Activated CD8-positive, alpha-beta memory T cell treated with anti-CD3 and anti-CD28 coated beads, Interleukin-2, amount 50 U/mL, for 4 hours (primary cell): ENCODE measurements at places on chromosomes 11 and 22.

DNA sequence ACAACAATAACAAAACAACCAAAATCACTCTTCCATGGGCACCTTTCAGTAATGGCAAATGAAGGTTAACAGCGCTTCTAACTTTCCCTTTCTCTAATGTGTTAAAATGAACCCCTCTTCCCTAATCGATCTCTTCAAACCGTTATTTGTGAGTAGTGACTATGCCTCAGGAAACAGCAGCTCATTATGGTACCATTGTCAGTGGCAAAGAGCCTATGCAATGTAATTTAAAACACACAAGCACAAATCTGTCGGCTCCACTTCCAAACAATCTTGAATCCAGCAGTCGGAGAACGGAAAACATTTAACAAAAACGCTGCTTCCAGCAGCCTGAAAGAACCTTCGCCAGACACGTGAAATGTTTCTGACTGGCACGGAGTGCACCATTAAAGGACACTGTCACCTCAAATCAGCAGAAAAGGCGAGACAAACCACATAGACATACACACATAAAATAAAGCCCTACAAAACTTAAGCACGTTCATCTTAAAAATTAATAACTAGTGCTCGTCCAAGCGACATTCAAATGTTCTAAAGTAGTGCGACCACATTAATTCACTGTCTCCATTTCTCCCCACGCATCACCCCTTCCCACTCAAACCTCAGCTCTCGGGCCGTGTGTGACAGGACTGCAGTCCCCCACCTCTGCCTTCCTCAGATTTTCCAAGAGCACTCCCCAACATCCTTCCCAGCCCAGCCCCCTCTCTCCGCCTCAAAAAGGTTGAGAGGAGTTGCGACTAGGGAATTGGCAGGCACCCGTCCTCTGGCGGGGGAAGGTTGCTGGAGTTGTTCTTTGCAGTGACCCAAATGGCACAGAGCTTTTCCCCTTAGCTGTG lies 748 bp downstream of the RAB30 start:
- peak; percentile 23 for DNase-seq

DNA sequence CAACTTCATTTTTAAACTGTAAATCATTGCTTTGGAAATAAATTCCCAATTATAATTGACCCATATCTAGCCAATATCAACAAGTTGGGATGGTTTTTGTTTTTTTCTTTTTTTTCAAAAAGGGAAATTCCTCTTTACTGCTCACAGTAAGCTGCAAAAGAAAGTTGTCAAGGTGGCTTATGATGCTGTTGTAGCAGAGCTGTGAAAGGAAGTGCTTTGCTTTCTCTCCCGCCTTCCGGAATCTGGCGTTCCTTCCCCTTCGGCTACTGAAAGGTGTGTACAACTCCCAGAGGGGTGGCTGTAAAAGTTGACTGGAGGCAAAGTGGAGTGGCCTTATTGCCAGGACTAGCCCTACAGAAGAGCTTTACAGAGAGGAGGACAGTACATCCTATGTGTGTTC lies 16.2 kb upstream of the ADSL start:
- DNase-seq = no peak

DNA sequence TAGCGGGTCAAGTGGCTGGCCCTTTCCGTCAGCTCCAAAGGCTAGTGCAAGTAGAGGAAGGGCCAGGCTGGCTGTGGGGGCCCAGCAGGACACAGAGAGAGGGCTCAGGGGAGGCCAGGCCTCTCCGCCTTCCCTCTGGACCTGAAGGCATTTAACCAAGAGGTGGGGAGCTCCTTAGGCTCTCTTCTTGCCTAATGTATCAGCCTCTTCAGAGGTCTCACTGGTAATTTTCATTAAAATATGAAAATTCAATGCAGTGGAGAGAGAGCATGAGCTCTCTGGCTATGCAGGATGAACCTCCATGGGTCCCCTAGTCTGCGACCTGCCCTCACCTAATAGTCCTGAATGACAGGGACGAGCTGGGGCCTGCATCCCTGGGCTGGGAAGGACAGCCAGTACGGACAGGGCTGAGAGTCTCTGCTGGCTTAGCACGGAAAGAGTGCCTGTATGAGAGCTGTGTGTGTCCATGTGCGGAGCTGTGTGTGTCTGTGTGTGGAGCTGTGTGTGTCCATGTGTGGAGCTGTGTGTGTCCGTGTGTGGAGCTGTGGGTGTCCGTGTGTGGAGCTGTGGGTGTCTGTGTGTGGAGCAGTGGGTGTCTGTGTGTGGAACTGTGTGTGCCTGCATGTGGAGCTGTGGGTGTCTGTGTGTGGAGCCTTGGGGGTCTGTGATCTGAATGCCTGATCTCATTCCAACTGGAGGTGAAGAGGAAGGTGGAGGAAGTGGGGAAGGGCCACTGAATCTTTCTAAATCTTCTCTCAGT lies 2.4 kb downstream of the ALX4 start:
- no peak for DNase-seq

DNA sequence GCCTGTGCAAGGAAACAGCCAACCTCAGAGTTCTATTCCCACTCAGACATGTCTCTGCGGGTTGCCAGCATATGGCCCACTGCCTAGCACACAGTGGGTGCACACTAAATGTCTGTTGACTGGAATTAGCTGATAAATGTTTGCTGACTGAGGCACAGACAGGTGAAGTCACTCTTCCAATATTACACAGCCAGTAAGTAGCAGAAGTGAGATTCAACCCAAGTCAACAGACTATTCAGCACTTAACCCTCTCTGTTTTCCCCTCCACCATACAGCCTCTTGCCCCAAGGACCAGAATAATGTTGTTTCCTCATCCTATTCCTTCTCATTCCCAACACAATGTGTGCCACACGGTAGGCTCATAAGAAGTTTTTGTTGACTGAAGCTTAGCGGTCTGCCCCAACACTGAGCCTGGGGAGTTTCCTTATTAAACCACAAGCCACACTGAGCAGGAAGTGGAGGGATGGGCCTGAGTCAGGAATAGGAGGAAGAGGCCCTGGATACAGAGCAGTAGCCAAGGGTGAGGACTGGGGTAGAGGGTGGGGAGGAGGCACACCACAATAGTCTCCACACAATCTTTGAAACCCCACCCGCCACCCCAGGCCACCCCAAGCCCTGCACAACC lies 15.7 kb upstream of the IL10RA start:
- DNase-seq = no peak

DNA sequence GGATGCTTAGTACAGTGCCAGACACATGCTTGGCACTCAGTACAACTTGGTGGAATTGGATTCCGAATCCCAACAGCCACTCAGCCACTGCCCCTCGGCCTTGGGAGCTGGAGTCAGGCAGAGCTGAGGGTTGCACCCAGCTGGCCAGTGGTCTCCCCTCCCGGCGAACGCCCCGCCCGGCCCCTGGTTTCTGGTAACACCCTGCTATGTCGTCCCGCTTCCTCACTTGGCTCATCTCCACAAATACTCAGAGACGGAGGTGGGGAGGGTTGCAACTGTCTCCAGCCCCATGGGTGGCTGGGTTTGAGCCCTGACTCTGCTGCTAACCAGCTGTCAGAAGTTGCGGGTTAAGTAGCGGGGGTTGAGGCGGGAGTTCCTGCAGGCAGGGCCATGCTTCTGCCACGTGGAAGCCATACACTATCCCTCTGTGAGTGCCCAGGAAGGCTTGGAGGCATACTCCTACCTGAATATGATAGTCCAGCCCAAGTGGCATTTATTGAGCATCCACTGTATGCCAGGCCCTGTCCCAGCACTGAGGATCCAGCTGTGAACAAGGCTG lies 67.1 kb downstream of the GRIK4 start:
- DNase-seq = no peak

DNA sequence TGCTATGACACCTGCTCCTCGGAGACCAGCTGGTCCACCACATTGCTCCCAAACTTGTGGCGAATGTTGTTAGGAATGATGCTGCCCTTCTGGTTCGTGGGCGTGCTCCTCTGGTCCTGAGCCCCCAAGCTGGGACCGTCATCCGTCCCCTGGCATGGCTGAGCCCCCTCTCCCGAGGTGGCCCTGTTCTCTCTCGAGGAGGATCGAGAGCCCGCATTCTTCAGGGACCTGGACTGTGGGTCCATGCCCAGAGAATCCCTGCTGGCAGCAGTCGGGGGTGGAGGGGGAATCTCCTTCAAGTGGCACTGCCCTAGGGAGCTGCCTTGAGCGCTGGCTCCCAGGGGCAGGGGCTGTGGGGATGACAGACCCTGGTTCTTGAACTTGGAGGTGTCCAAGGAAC lies 17.4 kb downstream of the TST start:
- DNase-seq = no peak

DNA sequence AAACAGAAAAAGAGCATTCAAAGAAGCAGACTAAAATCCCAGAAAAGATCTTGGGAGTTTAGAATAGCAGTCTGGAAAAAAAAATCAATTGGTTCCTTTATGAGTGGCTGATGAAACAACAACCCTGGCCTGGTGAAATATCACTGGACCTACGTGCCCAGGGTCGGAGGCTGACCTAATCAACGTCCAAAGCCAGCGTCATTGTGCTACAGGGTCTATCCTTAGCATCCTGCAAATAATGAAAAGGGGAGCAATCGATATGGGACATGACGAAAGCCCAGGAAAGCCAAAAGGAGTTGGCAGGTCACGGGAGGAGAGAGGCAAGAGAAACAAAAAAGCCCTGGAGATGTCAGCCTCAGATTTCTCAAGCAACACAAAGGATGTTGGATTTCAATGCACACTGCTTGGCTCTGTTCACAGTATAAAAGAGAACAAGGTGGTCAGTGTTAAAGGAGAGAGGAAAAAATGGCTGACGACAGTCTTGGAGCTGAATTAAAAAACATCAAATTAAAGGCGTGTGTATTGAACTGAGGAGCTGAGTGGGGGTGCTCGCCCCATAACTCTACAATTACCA lies 148.8 kb downstream of the BLID start:
- DNase-seq = no peak

GRCh38 chr11:12867531-12867930 lies 141.6 kb upstream of the RASSF10 start:
- DNase-seq = no peak

DNA sequence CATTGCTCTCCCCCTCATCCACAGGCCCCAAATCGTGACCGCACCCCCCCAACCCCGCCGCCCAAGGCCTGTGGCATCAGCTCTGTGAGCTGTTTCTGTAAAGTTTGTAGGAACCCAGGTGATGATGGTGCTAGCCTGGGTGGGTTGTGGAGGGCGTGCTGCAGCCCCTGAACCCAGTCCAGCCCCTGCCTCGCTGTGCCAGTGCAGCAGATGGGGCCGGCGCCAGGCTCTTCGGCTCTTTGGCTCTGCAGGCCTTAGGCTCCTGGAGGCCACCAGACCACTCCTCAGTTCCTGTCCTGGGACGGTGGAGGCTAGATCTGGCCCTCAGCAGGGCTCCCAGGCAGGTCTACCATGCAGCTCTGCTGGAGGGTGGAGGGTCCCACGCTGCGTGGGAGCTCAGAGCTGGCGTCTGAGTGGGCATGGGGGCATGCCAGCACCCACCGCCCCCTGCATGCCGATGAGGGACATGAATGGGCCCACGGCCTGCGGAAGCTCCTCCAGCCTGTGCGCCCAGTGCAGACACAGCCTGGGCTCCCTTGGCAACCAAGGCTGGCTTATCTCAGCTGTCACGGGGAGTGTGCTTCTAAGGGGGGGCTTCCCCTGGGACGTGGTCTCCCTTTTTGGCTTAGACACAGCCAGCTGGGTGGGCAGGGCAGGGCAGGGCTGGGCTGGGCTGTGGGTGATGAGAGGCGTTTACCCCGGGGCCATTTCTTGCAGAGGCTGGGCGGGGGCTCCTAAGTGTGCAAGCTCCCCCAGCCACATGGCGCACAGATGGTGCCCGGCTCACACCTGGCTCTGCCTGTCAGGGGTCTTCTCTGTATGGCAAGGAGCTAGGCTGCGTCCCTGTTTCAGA lies 1187.6 kb downstream of the BRD1 start:
- DNase-seq = no peak

DNA sequence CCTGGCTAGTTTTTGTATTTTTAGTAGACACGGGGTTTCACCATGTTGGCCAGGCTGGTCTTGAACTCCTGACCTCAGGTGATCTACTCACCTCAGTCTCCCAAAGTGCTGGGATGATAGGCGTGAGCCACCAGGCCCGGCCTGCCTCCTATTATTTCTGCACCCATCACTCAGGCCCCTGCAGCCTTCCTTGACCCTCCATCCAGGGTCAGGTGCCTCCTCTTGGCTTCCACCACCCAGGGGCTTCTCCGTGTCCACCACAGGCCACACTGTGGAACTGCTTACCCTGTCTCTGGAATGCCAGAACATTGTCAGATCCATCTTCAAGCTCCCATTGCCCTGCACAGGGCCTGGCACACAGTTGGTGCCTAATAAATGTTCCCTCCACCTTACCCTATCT lies 75.4 kb upstream of the RTL6 start:
- no peak for DNase-seq

DNA sequence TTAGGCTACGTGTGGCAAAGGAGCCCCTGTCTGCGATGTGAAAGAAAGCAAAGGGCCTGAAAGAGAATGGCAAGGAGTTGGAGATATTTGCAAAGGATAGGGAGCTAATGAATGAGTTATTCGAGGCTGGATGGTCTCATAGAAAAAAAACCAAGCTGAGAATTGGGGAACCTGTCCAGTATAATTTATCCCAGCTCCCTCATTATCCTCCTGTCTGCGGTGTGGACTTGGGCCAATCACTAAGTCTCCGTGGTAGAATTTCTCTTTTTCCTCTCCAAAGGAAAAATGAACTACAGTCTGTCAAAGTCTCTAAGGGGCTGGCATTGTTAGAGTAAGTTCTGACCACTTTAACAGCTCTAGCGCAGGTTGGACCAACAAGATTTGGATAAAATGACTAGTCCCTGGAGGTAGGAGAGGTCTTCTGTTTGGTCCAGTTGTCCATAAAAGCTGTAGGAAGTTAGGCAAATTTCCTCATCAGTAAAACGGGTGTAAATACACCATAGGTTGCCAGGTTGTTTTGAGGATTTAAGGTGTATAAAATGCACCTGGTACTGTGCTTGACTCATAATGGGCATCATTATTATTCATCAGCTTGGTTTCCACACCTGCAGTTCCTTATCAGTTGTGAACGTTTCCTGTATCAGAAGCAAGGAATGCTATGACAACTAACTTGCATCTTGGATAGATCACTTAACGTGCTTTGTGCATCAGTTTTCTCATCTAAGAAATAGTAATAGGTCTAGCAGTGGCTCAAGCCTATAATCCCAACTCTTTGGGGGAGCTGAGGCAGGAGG lies 10.3 kb upstream of the CDON start:
- DNase-seq = no peak

DNA sequence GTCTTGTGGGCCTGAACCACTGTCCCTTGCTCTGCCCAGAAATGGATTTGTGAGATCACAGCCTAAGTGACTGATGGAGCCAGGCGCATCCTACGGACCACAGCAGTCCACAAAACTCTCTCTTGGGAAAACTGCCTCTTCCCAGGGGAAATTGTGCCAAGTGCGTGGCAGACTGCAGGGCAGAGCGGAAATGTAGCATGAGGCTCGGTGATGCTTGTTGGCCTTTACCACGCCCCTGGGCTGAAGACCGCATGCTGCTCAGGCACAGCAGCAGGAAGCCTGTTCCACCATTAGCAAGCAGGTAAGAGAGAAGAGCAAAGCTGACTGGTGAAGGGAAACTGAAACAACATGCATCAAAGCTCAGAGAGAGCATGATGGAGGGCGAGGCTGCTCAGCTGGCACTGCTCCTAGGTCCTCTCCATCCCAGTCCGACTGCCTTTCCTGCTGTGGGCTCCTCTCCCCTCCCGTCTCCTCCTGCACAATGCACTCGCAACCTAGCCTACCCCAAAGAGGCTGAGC lies 26.5 kb upstream of the SCARF2 start:
- DNase-seq = peak; percentile 53
